ENCODE measurements at places on chromosomes 4 and X.

DNA sequence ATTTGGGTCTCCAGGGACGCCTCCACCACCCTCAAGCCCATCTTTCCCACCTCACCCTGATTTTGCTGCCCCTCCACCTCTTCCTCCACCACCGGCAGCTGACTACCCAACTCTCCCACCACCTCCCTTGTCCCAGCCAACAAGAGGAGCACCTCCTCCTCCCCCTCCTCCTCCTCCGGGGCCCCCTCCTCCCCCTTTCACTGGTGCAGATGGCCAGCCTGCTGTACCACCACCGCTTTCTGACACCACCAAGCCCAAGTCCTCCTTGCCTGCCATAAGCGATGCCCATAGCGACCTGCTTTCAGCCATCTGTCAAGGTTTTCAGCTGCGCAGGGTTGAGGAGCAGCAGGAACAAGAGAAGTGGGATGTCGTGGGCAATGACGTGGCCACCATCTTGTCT lies 32.4 kb upstream of the ZNF81 start:
- DNase-seq: no peak

DNA sequence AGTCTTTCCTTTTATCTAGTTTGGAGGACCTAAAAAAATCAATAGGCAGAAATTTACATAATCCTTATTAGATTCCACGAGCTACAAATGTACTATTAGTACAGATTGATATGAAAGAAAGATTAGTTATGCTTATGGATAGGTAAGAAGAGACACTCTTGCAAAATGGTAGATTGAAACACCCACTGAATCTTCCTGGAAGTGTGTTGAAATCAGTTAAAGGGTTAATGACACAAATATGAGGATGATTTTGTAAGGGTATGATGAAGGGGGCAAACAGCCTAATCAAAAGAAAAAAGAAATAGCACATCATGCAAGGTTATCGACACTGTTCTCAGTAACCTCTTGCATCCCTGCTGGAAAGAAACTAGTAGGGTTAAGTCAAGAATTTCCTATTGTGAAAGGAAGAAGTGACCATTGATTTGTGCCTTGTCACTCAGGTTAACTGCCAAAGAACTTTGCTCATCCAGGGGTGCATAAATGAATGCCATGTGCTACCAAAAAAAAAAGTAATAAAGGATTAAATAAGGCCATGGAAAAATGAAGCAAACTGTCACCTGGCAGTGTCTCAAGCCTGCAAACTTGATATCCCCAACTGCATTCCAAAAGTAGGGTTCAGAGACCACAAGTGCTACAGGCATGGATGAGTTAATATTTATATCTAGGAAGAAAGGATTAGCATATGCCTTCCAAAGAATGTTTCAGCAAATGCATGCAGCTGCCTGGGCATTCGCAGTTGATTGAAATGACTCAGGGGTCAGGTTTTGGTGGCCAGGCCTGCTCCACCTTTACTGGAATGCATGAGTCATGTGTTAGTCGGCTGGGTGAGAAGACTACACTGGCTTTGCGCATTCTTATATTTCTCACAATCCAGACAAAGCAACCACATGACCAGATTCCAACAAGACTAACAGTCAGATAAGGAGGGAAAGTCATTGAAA lies 78.3 kb upstream of the ATXN3L start:
- no peak for DNase-seq

DNA sequence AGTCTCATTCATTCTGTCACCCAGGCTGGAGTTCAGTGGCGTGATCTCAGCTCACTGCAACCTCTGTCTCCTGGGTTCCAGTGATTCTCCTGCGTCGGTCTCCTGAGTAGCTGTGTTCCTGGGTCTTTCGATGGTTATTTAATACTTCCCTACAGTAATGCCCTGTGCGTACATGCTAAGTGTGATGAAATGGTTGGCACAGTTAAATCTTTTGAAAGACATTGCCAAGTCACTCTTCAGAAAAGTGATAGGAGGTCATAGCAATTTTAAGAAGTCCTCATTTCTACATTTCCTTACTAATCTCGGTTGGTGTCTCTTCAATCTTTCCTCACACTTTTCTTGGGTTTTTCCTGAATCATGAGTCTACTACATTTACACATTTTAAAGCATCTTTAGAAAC lies 14.4 kb downstream of the HTT-AS start:
- no peak for DNase-seq

DNA sequence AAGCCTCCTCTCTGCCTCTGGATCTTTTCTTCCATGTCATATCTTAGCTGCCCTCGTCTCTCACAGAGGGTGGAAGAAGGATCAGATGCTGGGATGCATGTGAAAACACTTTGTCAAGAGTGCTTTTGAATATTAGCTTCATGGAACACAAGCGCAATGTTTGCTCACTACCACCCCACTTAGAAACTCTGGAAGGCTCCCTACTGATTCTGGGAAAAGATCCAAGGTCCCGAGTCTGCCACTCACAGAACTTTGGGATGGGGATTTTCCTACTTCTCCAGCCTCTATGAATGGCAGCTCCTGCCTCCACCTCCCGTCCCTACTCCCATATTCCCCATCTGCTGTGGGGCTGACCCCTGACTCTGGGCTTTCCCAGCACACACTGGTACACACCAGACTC lies 40.2 kb upstream of the CRMP1 start:
- DNase-seq: no peak

All from prostate gland (tissue), 2 donors.